Stimulated activated CD4-positive, alpha-beta T cell treated with anti-CD3 and anti-CD28 coated beads, Interleukin-12 subunit alpha, Interleukin-12 subunit beta, amount 100 ng/mL, for 48 hours (primary cell): ENCODE measurements at places on chromosomes 6 and 20.

- no peak for DNase-seq
Measured at GRCh38 chr6:12801141-12801540, 84.6 kb downstream of the PHACTR1 start.

DNA sequence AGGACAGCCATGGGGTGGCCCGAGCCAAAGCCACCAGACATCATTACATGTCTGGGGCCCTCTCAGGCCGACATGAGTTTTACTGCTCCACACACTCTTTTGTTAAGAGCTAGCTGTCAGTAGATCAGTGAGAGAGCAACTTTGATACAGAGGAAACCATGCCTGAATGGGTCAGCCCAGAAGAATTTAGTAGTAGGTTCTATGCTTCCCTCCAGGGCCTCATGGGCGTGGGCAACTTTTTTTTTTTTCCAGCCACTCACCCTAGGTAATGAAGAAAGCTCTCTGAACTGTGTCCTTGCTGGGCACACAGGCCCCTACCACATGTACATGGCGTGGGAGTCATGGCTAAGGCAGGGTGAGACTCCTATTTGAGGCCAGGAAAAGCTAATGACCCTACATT is 38.8 kb downstream of the HLA-F start:
- no peak for DNase-seq

- no peak for DNase-seq
Measured at GRCh38 chr6:8059129-8059528, 5.1 kb downstream of the BLOC1S5 start.

DNA sequence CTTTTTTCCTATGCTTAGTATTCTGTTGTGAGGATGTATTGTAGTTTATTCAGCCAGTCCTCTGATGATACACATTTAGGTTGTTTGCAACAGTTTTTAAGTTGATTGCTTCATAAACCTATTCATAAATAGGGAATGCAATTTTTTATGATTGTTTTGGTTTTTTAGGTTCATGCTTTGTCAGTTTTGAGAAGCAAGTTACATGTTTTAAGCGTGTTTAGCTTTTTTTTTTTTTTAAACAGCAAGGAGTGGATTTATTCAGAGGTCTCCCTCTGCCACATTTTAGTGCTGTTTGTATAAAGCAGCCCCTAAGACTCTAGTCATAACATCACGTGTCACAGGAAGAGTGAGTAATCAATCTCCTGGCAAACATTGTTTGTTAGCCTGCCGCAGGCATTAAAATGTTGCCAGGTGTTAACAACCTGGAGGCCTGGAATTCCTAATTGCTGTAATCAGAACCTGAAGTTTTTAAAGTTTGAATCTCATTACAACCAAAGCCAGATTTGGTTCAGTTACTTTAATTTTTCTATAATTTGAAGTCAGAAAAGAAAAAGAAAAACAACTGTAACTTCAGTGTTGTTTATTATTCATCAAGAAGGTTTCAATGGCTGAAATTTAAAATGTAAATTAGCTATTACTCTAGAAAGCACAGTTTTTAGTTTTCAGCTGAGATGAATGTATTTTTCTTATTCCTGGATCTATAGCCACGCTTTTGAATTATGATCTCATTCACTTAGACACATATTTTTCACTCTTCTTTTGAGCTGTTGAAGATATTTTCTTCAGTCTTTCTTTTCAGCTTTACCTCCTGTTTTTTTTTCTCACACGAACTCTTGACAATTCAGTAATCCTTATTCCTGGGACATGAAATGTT is 59.2 kb downstream of the KCNS1 start:
- no peak for DNase-seq

DNA sequence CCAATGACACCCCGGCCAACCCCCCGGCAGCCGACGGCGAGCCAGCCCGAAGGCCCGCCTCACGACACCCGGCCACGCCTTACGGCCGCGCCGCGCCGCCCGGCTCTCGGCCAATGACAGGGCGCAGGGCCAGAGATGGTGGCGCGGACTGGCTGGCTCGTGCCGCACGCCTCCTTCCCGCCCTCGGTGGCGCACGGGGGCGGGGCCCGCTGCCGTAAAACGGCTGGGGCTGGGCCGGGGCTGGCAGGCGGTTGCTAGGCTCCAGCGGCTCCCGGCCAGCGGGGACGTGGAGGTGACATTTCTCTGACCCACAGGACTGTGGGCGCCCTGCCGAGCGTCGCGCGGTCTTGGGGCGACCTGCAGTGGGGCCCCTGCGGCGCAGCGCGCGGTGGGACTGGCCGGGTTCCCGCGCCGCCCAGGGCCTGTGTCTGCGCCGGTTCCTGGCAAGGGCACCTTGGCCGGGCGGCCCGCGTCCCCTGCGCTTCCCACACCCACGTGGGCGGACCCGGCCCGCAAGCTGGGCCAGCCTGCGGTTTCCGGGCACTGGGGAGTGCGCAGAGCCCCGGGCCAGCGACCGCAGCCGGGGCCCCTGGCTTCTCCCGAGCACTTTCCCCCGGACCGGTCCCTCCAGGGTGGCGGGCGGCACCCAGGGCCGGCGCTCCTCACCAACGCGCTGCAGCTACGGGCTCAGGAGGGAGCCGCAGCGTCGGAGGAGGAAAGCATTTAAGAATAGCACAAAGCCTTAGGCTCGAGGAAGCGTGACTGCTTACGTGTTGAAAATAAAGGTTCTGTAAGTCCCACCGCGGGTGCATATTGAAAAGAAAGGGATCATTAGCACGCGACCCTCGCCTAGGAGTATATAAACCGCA is at the start of gene MPC1:
Gene MPC1, minus strand, starts transcription at position 8 of the 869 bp plus-strand sequence. CDS start 64 bp downstream, outside the sequence.
- peak; percentile 85 for DNase-seq

DNA sequence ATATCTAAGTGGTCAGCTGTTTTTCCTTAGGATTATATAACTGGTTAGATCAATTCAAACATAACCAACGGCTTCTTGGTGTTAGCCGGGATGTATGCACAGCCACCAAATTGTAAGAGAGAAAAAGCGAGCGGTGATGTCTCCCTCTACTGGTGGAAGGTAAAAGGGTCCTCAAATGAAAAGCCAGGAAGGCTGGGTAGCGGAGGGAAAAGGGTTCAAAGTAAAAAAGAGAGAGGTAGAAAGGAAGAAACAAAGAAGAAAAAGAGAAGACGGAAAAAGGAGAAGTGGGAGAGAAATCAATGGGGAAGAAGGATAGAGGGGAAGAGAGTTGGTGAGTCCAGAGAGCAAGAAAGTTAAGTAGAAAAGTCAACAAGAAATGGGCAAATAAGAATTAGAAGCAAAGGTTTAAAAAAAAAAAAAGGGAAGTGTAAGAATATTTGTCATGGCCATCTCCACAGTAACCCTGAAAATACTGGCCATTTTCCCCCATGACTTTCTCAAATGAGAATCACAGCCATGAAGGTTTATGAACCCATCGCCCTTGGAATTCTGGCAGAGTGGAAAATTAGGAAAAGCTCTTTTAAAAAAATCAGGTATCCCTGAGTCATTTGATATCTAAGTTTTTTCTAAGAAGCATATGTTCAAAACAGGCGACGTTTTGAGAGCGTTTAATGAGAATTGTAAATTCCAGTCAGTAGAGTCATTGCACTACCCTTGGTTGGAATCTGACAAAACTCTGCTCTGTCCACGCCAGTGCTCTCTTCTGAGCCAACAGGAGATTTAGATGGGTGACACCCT is 155.6 kb upstream of the SNX9 start:
- peak; percentile 26 for DNase-seq

GRCh38 chr6:155404937-155405336 is 50.7 kb downstream of the NOX3 start:
- no peak for DNase-seq

DNA sequence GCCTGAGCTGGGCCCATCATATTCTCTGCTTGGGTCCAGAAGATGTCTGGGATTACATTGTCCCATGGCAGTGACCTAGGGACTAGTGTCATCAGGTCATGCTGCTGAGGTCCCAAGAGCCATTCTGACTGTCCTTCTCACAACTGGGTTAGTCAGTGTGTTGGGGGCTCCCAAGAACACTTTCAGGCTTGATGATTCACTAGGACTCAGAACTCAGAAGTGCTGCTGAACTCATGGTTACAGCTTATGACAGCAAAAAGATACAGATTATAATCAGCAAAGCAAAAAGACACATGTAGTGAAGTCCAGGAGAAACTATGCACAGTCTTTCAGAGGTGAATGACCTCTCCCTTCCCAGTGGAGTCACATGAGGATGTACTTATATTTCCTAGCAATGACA is 107.8 kb downstream of the SYNE1 start:
- no peak for DNase-seq

DNA sequence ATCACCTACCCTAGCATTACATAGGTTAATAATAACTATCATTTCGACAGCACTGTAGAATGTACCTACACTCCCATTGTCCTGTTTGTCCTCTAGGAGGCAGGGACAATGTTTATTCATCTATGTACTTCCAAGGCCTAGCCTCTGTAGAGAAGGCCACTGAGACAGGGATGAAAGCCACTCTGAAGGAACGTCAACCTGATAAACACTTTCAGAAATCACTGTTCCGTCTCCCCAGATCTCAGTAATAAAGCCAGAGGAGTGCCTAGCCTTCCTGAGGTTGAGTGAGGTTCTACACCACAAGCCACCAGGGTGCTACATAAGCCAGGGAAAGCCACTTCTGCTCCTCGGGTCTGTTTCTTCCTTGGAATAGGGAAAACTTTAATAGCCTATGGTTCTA is 44.8 kb downstream of the POPDC3 start:
- no peak for DNase-seq

DNA sequence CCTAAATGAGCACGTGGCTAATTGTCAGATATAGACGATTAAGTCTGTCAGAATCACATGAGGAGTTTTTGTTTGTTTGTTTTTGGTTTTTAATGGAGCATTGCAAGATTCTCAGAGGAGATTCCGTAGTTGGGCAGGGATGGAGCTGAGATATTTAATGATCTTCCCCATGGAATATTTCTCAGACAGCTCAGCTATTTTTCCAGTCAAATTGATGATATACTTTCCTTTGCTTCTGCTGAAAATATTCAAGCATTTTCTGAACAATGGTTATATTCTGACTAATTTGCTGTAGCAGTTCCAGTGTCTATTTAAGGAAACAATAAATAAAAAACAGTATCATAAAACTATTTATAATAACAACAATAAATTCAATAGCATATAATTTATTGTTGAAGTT is 348.4 kb downstream of the KIF16B start:
- no peak for DNase-seq

GRCh38 chr20:58891086-58891717 is 38.7 kb downstream of the GNAS start:
- peak; percentile 50 for DNase-seq

GRCh38 chr20:62778601-62779416 is 17.5 kb upstream of the MRGBP start:
- no peak for DNase-seq

DNA sequence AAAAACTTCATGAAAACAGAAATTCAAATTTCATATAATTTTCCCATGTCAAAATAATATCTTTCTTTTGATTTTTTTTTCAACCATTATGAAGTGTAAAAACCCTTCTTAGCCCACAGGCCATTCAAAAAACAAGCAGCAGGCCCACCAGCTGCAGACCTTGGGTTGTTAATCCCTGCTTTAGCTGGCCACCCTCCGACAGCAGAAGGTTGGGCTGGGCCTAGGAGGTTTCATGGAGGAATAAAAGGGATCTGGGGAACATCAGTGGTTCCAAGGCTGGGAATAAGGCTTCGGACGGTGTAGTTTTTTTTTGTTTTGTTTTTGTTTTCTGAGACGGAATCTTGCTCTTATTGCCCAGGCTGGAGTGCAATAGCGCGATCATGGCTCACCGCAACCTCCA is 3.6 kb upstream of the HSP90AB1 start:
- DNase-seq: no peak

DNA sequence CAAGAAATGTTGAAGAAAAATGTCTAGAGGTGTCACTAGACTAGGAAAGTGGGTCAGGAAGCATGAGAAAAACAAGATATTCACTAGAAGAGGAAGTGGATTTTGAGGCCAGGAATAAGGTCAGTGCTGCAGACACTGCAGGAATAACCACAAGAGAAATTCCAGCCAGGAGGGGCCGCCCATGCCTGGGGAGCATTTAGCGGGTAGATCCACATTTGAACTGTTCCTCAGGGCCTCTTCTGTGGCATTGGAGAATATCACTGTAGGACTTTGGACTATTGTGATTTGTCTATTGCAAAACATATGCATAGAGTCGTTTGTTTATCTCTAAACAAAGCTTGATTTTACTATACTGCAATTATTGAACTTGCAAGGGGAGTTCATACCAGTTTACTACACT is 49.6 kb upstream of the CCDC28A start:
- no peak for DNase-seq

- DNase-seq: no peak
Measured at GRCh38 chr20:47656318-47656717, 129.0 kb downstream of the SULF2 start.

- no peak for DNase-seq
Measured at GRCh38 chr6:148952147-148953035, 205.6 kb downstream of the UST start.

DNA sequence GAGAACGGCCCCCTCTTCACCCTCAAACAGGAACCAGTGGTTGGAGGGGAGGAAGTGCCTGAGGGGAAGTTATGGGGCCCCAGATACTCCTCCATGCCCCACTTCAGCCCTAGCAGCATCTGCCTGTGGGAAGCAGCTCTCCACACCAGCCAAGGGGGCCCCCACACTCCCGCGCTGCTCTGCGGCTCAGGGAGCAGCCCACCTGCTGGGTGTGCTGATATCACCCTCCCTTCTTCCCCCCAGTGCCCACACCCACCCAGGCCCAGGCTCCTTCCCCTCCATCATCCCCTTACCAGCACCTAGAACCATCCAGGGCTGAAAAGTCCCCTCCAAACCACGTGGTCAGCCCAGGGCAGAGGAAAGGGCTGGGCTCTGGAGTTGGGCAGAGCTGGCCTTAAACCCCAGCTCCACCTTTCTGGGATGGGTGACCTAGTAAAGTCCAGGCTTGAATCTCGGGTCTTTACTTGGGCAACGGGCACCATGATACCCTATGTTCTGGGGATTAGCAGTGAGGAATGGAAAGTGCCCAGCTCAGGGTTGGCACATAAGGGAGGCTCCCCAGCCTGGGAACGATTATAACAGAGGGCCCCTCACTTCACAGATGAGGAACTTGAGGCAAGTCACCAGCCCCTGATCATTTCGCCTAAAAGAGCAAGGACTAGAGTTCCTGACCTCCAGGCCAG is 663 bp downstream of the LST1 start:
- no peak for DNase-seq

DNA sequence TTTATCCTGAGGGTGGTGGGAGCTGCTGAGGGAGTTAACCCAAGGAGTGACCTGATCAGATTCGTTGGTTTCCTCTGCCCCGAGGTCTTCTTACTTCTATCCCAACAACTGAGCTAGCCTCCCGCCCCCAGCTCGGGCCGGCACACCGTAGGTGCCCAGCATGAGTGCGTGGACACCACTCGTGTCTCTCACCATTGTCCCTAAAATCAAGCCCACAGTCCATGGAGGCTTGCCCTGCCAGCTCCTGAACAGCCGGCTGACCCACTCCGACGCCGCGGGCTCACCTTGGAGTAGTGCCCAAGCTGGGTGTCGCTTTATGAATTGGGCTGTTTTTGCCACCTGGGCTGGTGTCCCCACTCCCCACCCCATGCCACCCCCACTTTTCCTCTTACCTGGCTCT is 59.0 kb upstream of the CCDC167 start:
- no peak for DNase-seq

GRCh38 chr20:18802012-18802634 is 11.5 kb upstream of the SCP2D1 start:
- no peak for DNase-seq
